Retina (tissue), 1 donor: ENCODE measurements at places on chromosomes 11 and 22.

DNA sequence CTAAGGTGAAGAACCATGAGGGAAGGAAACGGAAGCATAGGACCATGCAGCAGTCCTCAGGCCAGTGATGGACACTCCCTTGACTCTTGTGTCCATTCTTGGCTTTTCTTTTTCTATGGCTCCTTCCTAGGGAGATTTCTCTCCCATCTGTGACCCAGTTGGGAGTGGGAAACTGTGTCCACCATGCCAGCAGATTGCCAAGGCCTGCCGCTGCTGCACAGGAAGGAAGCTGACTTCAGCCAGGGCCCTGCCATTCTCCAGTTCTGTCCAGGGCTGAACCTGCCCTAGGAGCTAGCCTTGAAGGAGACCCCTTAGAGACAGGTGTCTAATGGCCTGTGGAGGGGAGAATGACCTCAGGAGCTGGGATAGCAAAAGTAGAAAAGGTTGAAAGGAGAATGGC, 17.4 kb downstream of the SSH3 start:
- no peak for DNase-seq

GRCh38 chr22:35651085-35651484, 2.8 kb downstream of the APOL6 start:
- DNase-seq = no peak

GRCh38 chr11:27058456-27058855, 17.8 kb downstream of the BBOX1 start:
- no peak for DNase-seq

DNA sequence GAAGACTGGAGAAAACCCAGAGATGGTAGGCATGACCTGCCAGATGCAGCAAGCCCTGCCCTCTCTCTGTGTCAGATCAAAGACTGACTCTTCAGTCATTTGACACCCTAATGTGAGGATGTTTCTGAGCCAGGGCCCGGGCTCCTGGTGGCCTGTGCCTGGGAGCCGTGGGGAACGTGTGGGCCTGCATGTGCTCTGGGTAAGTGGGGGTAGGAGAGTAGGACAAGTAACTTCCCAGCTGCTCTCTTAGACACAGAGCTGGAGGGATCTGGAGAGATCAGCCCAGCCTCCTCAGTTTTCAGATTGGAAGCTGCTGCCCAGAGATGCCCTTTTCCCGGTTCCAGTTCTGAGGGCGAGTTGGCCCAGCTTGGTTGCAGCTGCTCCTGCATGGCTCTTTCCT, 110.8 kb downstream of the TEAD1 start:
- DNase-seq = no peak

- DNase-seq = no peak
Measured at GRCh38 chr11:17905477-17905876, 107.4 kb downstream of the SERGEF start.

GRCh38 chr11:88098289-88098688, 77.0 kb downstream of the RAB38 start:
- no peak for DNase-seq

DNA sequence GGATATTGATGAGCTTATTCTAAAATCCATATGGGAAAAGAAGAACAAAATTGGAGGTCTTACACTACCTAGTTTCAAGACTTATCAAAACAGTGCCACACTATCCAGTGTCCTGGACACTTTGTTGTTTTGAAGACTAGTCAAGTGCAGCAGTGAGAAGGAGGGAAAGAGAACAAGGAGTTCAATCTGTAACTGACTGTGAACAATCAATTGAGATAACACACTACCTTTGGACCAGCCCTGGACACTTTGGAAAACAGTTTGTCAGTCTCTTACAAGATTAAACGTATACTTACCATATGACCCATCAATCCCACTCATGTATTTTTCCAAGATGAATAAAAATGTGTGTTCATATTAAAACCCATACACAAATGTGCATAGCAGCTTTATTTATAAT, 10.0 kb upstream of the CSTF3 start:
- no peak for DNase-seq

- DNase-seq = no peak
Measured at GRCh38 chr22:50085211-50085972, at the start of gene MLC1. MLC1 (minus strand) TSS chr22:50085426; CDS start chr22:50084902, 524 bp downstream.

DNA sequence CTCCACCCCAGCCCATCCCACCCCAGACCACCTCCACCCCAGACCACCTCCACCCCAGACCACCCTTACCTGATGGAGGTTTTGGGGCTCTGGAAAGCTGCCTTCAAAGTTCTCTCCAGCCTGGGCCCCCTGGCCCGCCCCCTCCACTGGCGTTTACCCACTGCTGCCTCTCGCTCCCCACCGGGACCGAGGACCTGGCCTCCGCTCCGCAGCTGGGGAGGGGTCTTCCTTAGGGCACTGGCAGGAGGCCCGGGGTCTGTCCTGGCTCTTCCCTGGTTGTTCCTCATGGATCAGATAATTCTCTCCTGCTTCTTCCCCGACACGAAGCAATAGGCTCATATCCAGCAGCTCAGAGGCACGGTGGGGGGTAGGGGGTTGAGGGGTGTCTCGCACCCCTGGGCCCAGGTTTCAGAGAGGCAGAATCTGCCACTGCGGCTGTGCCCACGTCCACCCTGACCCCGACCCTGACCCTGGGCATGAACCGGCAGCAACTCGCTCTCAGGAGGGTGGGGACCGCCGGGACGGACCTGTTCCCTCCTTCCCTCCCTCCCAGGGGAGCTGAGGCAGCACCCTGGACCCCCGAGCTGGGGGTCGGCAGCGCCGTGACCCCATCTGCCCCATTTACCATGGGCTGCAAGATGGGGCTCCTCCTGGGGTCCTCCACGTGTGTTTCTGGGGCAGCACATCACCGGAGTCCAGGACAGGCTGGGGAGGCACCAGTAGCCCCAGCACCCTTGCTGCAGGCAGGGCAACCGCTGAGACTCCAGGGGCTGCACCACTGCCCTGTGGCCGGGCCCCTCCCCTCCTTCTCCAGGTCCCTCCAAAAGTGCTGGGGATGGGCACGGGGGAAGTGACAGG, 12.9 kb downstream of the KRTAP5-5 start:
- no peak for DNase-seq

DNA sequence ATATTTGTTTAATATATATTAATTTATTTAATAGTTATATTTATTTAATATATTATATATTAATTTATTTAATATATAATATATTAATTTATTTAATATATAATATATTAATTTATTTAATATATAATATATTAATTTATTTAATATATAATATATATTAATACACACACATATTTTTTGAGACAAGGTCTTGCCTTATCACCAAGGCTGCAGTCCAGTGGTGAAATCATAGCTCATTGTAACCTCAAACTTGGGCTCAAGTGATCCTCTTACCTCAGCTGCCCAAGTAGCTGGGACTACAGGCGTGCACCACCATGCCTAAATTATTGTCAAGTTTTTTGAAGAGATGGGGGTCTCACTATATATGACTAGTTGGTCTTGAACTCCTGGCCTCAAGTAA, 51.4 kb upstream of the DDI1 start:
- no peak for DNase-seq
